ENCODE measurements at places on chromosomes 5 and 9. TPM values are rescaled to one million over a fixed set of nuclear protein-coding genes. Genes with fewer than 3 reads are reported as not detected.

The FABP6 gene
- total RNA-seq: 10.6 TPM

The ASTN2 gene
- 4.5 TPM for total RNA-seq

The ISL1 gene
- total RNA-seq: not detected

The PCDHGA5 gene
- total RNA-seq: 9.5 TPM

The GPR150 gene
- not detected for total RNA-seq

The GDA gene
- total RNA-seq: 0.20 TPM

The FOXI1 gene
- not detected for total RNA-seq

The GABRP gene
- total RNA-seq: 3.9 TPM

The GCNT1 gene
- total RNA-seq: 1.1 TPM

The AQP7 gene
- 3.5 TPM for total RNA-seq

The ECSCR gene
- total RNA-seq: 17.5 TPM

The LIFR gene
- 89.8 TPM for total RNA-seq

The ETF1 gene
- total RNA-seq: 70.3 TPM

The SOWAHA gene
- total RNA-seq: 0.32 TPM

The EGFL7 gene
- 45.4 TPM for total RNA-seq

- no peak for DNase-seq
Measured at GRCh38 chr9:108861464-108861863, 602 bp upstream of the ACTL7A start.

- no peak for DNase-seq
Measured at GRCh38 chr9:134518004-134518606, 123.5 kb upstream of the COL5A1 start.

GRCh38 chr5:108334225-108334624 lies 47.7 kb downstream of the FBXL17 start:
- no peak for DNase-seq

GRCh38 chr5:129094087-129094923 lies at the start of gene ISOC1:
Gene ISOC1, plus strand, starts transcription at chr5:129094749. Its CDS starts 18 bp downstream, at chr5:129094767.
- peak; percentile 94 for DNase-seq

GRCh38 chr9:86809151-86809550 lies 138.2 kb downstream of the GAS1 start:
- DNase-seq: no peak

DNA sequence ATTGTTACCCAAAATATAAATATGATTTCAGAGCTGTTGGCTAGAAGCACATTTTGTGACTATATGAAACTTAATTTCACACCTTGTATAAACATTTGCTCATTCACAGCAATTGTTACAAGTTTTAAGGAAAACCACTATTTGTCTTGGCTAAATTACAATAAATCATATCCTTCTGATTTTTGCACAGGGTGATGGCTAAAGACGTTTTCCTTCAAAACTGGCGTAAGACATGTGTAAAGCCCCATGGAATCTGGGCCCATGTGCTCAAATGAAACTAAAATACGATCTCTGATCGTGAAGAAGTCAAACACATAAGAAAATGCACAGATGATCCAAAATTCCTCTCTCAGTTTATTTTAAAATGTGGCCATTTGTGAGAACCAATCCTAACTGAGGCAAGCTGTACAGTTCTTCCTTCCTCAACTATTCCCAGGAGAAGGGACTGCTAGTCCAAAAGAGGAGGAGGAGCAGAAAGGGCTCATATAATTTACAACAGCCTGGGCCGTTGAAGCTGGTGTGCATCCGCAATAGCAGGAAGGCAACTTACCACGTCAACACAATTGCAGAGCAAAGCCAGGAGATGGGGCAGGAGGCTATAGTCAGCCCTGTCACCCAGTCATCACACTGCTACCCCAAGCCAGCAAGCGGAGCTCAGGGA lies 98.4 kb downstream of the MED27 start:
- DNase-seq: no peak

DNA sequence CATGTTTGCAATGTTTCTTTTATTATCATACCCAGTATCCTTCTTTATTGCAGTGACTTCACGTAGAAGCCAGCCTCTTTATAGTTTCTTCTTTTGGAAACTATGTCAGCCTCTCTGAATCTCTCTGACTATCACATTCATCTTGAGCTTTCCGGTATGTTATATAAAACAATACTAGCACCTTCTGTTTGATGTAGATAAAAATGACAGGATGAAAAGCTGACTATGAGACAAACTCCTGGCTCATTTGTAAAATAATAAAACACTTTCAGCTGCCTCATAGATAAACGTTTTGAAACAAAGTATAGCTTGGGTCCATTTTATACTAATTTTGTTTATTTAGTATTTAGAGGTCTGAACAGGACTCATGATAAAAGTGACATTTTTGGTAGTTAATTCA lies 1145.4 kb upstream of the NUDT12 start:
- DNase-seq: no peak

- no peak for DNase-seq
Measured at GRCh38 chr9:88741335-88741734, 206.4 kb downstream of the NXNL2 start.

DNA sequence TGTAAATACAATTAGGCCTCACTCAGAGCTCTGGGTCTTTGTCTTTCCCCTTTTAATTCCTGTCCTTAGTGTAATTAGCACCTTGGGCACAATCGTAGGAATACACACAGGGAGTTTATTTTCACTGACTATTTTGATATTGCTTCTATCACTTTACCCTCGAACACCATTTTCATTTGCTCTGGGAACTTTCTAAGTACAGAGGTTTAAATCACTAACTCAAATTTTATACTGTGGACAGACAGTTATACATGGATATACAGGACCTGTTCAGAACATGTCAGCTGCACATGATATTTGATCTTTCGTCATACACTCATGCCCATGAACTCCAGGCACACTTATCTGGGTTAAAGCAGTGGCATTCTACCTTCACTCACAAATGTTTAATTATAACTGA lies 217.8 kb upstream of the TMEM161B start:
- DNase-seq: no peak

DNA sequence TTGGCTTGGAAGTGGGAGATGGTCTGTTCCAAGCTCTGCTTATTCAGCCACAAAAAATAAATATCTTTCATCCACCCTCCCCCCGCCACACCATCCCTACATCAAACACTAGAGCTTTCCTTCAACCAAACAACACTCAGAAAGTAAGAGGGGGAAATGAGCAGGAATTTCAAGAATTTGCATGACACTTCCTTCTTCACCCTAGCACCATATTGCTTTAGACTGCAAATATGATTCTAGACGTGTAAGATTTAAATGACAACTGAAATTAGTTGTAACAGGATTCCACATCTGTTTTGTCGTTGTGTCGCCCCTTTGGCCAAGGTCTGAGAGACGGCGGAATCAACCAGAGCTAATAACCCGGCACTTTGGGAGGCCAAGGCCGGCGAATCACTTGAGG lies 88.5 kb downstream of the NDFIP1 start:
- DNase-seq: no peak

- DNase-seq: no peak
Measured at GRCh38 chr5:154541553-154541952, 63.5 kb upstream of the HAND1 start.

- peak; percentile 79 for DNase-seq
Measured at GRCh38 chr9:34457266-34458012, 931 bp downstream of the FAM219A start.

DNA sequence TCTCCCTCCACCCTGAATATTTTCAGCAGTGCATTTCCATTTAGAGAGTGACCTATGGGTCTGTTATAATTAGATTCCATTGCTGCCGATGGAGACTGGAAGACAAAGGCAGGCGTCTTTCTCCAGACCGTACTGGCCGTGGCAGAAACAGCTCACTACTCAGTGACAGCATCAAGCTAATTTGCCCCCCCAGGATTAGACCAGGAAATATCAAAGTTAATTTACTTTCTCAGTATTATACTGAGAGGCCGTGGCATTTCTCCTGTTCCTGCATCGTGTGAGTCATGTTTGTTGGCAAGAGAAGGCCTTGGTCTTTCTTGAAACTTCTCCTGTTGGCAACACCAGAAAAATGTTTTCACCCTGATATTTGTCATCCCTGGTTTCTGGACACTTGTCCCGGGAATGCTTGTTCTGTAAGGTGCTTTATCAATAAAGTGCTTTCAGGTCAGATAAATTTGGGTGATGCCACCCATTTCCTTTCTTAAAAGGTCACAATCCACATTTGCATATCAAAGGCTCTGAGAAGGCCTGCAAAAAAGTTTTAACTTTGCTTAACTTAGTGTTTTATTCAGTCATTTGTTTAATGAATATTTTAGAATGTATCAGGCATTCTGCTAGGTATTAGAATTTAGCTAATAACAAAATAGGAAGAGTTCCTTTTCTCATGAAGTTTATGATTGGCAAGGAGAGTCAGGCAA lies 28.4 kb downstream of the SV2C start:
- DNase-seq: no peak

- no peak for DNase-seq
Measured at GRCh38 chr5:57845025-57845424, 362.4 kb upstream of the ACTBL2 start.

DNA sequence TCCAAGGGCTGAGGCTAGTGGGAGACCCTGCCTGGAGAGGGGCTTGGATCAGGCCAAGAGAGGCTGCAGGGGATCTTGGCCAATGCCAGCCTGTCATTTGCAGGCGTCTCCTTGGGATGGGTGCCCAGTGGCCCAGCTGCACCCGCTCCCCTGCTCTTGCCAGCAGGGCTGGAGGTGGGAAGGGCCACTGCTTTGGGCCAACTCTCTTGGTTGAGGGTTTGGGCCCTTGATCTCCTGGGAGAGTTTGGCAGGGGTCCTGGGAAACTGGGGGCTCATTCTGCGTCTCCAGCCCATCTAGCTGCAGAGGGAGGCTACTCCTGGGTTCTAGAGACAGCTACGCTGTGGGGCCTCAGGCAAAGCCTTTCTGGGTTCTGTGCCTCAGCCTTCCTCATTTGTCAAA lies 10.5 kb downstream of the PSD2 start:
- DNase-seq: no peak

DNA sequence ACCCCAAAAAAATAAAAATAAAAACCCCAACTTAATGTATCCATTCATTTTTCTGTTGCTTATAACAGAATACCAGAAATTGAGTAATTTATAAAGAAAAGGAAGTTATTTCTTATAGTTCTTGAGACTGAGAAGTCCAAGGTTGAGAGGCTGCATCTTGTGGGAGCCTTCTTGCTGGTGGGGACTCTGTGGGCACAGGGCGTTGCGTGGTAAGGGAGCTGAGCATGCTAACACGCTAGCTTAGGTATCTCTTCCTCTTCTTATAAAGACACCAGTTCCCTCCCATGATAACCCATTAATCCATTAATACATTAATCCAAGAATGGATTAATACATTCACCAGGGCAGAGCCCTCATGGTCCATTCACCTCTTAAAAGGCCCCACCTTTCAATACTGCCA lies 150.9 kb downstream of the ZSWIM6 start:
- DNase-seq: no peak

DNA sequence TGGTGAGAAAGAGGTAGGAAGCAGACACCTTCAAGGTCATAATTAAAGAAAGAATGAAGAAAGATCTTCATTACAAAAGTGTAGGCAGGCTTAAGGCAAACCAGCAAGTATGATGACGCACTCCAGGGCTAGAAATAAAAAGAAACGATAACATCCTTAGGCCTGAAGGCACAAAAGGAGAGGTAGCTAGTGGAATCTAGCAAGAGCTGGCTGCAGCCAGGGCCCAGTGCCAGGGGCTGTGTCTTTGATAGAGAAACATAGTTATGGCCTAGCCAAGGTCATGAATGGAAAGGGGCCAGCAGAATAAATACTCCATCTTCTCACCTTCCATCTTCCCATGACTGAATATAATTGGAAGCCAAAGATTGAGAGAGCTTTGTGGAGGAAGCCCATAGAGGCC lies 6.8 kb upstream of the SH3TC2 start:
- DNase-seq: no peak

- no peak for DNase-seq
Measured at GRCh38 chr5:118921866-118922265, 66.5 kb downstream of the DTWD2 start.

DNA sequence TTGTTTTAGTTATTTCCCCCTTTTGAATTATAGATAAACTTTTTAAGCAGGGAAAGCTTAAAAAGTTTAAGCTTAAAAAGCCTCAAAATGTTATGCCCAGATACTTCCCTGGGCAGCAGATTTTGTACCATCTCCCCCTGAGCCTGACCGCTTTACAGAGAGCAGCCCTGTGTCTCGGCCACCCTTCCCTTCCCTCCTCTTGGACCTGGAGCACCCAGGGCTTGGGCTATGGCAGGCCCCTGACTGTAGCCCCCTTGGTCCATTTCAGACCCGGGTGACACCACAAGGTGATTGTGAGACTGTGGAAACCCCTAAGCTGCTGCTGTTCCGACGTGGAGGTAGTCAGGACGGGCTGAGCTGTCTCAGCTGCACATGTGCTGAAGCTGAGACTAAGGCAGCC lies 97.7 kb downstream of the RALGPS1 start:
- DNase-seq: no peak

GRCh38 chr5:106113922-106114321 lies 1556.8 kb downstream of the EFNA5 start:
- DNase-seq: no peak

DNA sequence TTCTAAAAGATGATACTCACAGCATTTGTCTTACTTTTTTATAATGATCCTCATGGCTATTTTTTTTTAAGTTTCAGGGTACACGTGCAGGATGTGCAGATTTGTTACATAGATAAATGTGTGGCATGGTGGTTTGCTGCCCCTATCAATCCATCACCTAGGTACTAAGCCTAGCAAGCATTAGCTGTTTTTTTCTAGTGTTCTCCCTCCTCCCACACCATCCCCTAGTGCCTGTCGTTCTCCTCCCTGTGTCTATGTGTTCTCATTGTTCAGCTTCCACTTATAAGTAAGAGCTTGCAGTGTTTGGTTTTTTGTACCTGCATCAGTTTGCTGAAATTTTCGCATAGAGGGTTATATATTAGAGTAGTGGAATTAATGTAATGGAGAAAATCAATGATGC lies 189.1 kb upstream of the CDH12 start:
- DNase-seq: no peak

DNA sequence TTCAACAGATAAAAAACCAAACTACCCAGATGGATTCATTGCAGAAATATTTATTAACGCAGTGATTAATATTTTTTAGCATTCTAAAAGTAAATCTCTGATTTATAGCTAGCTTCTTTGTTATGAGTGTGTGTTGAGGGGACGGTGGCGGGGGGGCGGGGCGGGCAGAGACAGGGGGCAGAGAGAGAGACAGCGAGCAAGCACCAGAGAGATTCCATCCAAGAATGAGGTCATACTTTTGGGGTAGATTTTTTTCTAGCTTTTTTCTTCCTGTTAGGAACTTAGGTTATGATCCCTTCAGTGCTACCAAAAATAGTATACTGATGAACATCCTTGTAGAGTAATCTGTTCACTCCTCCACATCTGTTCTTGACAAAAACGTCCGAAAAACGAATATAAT lies 500 bp upstream of the ZNF883 start:
- no peak for DNase-seq

DNA sequence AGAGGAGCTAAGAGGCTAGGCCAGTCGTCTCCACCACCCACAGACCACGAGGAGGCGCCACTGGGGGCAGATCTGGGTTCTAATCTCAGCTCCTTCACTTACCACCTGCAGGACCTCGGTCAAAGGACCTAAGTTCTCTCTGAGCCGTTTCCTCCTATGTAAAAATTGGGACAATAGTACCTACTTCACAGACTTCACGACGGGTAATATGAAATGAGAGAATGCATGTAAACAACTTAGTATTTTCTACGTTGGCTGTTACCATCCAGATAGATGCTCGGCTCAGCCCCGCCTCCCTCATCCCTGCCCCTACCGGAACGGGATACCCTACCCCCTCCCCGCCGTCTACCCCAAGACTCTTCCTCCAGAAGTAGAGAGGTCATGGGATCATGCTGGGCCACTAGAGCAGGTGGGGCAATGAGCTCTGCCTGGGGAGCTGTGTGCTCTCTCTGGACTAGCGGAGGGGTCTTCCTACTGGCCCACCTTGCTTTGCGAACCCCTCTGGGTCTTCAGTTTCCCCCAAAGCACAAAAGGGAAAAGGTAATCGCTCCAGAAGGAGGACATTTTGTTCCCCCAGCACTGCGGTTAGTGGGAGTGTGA lies 541 bp downstream of the GNPDA1 start:
- DNase-seq: peak; percentile 65
